ENCODE measurements at places on chromosomes 12 and 14. TPM values are rescaled to one million over a fixed set of nuclear protein-coding genes. Genes with fewer than 3 reads are reported as not detected.

Gene PRR4
- polyA plus RNA-seq: 4.8 TPM

Gene ING4
- 522 TPM for polyA plus RNA-seq

Gene ATP5F1B
- 611 TPM for polyA plus RNA-seq

Gene CCDC38
- not detected for polyA plus RNA-seq

Gene LRRC10
- not detected for polyA plus RNA-seq

Gene SLC17A8
- 0.22 TPM for polyA plus RNA-seq
